Dermis blood vessel endothelial cell (primary cell): ENCODE measurements at places on chromosomes 2 and 18. TPM values are rescaled to one million over a fixed set of nuclear protein-coding genes. Genes with fewer than 3 reads are reported as not detected.

GRCh38 chr2:239928391-239929350, 96.5 kb downstream of the NDUFA10 start:
- no peak for DNase-seq

GRCh38 chr2:235106874-235107639, 155.2 kb downstream of the SH3BP4 start:
- DNase-seq, result peak; percentile 85

GRCh38 chr2:195317550-195317949, 339.5 kb upstream of the SLC39A10 start:
- no peak for DNase-seq

DNA sequence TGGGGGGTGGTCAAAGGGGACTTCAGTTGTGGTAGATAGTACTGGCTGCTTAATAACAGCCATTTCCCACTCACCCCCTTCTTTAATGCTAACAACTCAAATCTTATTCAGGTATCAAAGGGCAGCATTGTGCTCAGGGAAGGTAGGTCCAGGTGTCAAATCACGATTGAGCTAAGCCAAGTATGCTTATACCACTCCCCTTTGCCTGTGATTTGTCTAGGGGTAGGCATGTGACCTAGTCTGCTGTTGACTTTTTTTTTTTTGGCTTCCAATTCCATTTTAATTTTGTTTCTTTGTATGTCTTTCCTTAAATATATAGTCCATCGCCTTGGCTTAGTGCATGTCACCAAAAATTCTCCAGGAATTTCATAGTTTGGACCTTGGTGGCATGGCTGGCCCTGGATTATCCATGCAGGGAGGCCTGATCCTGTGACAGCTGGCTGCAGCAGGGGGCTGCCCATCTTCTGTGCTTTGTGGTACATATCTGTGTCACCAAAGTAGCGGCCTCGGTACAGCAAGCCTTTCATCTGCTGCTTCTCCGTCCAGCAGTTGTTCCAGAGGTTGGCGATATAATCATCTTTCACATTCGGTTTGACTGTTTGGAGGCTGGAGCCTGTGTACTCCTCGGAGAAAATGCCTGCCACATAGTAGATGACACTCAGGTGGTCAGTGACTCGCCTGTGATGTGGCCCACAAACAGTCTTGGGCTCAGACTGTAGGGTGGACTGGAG, 68.1 kb upstream of the SPRED2 start:
- no peak for DNase-seq

- DNase-seq, result peak; percentile 13
Measured at GRCh38 chr2:74205596-74205995, 7.2 kb downstream of the MTHFD2 start.

GRCh38 chr2:74291886-74292621, 51.2 kb downstream of the SLC4A5 start:
- DNase-seq, result no peak

DNA sequence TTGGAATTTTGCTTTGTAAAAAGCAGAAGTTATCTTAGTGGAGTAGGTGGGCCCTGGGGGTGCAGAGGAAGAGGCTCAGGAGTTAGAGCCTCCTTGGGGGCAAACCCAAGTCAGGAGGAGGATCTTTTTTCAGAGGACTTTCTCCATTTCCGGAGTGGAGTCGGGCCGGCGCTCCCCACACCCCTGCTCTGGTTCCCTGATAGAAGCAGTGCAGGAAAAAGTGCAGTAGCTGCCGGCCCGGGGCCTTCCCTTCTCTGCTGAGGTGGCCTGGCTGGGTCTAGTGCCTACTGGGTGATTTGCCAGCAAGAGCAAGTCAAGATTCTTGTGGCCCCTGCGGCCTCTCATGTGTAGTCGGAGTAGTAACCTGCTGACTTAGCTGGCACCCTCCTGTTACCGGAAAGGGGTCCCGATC, 124.2 kb upstream of the HS6ST1 start:
- DNase-seq, result no peak

- DNase-seq, result no peak
Measured at GRCh38 chr18:78587096-78587495, 392.5 kb upstream of the SALL3 start.

DNA sequence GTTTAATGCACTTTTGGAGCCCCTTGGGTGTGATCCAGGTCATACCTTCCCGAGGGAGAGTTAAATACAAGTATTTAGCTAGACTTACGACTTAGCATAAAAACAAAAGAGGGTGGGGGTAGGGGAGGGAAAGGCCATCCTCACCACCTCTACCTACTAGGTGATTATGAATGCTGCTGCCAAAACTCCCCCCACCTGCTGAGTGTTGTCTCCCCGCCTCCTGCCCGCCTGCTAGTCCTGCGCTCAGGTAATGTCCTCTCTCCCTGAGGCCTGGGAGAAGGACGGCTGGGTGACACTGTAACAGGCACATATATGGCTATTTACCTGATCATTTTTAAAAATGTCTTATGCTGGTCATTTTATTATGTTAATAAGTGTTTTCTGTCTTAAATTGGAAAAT, 3.0 kb upstream of the NCKAP5 start:
- DNase-seq, result no peak

GRCh38 chr2:114352988-114353387, 89.5 kb upstream of the DPP10 start:
- no peak for DNase-seq

DNA sequence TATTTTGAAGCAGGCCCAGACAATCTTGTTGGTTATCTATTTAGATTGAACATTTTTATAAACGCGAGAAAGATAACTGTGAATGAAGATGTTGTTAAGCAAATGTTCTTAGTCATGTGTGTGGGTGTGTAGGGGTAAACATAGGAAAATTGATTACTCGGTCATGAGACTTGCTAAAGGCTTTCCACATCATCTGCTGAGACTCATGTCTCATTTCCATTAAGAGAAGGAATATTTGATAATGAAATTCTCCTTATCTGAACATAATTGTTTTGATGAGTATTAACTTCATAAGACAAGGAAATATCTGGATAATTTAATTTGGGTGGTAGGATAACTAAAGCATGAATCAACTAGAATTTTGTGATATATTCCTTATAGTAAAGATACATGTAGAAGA, 19.7 kb downstream of the CCDC102B start:
- DNase-seq, result no peak

GRCh38 chr2:144439993-144440392, 79.9 kb downstream of the ZEB2 start:
- DNase-seq, result no peak

DNA sequence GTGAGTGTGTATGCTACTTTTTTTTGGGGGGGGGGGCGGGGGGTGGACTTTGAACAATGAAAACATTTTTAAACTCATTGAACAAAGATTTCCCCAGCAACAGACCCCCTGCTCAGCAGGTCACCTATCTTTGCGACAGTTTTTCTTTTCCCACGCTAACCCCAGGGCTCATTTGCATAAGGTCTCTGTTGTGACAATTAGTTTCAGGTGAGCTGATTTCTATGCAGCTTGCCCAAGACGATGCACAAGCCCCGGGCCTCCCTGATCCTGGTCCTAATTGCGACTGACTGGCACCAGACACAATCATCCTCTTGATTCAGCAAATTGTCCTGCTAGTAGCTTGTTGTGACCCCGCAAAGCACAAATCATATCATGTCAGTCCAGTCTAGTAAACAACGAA, 40.3 kb downstream of the ZEB2 start:
- DNase-seq, result no peak

MRPL33 gene
- 94.3 and 98.2 TPM in 2 replicates for total RNA-seq

PRKAG3 gene
- not detected in 2 replicates for total RNA-seq

THUMPD2 gene
- 6.5 and 7.0 TPM in 2 replicates for total RNA-seq

PAX8 gene
- 0.65 and 0.68 TPM in 2 replicates for total RNA-seq

NEU2 gene
- not detected in 2 replicates for total RNA-seq

CNDP1 gene
- not detected in 2 replicates for total RNA-seq

ANKRD12 gene
- total RNA-seq, result 23.3 and 50.2 TPM in 2 replicates

LRRC30 gene
- total RNA-seq, result not detected in 2 replicates
